Cortex of kidney (tissue), 1 donor: ENCODE measurements at places on chromosomes 6 and 20.

GRCh38 chr20:45523821-45524220, 8.4 kb upstream of the SPINT3 start:
- DNase-seq = no peak

- DNase-seq = no peak
Measured at GRCh38 chr6:41935193-41935574, 6.4 kb downstream of the CCND3 start.

DNA sequence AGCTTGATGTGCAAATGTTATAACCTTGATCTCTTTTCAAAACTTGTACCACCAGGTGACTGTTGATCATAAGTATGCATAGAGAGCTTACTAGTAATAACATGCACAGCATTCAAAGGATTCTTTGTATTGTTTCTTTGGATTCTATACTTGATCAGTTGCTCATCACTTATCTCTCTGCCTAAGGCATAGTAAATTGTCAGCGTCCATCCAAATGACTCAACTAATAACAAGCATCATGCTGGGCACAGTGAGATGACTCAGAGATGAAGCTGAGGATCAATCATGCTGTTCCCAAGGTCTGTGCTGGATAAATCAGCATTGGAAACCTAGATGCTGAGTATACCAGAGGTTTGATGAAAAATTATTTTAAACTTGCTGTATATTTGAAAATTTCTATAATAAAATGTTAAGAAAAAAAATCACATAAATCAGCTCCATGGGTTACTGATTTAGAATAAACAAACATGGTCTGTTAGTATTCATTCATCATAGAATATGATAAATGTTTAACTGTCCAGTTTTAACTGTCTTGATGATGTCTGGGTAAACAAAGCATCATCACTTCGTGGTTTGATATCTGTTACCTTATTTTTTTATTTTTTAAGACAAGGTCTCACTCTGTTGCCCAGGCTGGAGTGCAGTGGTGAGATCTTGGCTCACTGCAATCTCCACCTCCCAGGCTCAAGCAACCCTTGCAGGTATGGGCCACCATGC, 45.6 kb upstream of the SGK1 start:
- DNase-seq = no peak

- DNase-seq = no peak
Measured at GRCh38 chr6:126574301-126574700, 234.4 kb downstream of the CENPW start.

DNA sequence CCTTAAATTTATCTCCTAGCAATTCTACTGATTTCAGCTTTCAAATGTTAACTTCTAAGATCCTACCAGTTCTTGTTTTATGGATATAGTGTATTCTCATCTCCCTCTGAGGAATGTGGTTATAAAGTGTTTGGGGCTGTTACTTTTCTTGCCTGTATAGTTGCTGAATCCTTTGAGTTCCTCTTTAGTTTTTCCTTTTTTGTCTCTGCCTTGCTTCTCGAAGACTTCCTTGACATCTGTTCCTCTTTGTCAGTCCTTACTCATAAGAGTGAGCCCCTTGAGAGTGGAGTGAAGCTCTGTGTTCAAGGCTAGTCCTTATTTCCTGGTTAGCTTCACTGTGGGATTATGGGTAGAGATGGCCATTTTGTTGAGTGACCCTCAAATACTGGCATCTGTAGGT, 84.6 kb downstream of the ELOVL4 start:
- DNase-seq = no peak

DNA sequence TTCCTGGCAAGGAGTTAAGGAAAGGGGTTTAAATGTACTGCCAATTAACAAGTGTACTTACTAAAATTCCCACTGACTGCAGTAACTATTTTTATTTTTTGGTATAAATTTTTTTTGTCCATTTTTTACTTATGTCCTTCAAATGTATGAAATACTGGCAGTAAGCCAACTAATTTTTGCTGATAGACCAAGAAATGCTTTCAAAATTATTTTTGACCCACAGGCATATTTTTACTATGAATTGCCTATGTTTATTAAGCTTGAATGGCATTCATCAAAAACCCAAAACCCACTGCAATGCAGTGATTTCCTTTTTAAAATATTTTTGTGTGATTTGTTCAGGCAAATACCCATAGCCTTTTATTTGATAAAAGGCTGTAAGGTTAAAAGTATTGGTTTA, 560.1 kb downstream of the UTRN start:
- no peak for DNase-seq
